ENCODE measurements at places on chromosomes 3 and 15.

DNA sequence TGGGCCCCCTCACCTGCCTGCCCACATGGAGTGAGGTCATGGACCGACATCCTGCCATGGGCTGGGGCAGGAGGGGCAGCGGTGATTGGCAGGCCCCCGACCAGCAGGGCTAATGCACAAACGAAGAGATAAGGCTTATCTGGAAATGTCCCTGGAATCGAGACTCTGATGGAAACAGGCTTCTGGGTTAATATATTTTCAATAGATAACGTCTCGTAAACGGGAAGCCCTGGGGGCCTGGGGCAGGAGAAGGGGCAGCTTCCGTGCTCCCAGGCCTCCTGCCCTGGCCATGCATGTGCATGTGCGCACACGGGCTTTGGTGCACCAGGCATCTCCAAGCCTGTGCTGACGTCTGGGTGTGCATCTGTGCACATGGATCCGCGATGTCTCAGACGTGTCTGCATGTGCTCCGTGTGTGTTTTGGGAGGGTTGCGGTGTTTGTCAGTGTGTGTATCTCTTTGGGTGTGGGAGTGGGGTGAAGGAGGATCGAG is 55.1 kb downstream of the DNAJB8 start:
- DNase-seq = no peak

DNA sequence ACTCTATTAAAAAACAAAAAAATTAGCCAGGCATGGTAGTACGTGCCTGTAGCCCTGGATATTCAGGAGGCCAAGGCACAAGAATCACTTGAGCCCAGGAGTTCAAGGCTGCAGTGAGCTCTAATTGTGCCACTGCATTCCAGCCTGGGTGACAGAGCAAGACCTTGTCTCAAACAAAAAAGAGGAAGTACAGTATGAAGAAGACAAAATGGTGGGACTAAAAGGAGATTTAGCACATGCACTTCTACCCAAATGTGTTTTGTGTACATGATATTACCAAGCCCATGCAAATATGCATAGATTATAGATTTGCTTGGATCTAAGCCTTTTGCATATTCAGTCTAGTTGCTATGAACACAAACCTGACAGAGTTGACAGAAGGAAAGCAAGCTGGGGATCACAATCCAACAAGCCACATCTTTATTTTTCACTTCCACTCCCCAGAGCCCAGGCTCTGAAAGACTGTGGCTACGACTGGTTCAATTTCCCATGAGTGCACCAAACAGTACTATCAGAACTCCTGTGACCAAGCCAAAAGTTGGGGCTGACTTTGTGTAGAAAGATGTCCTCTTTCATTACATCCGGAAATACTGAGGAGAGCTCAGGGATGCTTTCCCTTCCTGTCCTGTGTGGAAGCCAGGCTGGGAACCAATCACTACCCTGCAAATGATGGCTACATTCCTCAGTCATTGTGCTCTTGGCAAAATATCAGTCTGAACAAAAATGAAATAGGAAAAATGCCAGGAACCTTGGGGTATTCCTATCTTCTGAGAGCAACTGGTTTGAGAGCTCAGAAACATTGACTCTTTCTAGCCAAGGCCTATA is 49.4 kb downstream of the TGM4 start:
- no peak for DNase-seq

- no peak for DNase-seq
Observed at GRCh38 chr3:134294302-134295280, 43.9 kb upstream of the RYK start.

- DNase-seq = no peak
Observed at GRCh38 chr15:25901811-25902605, 38.9 kb upstream of the ATP10A start.

GRCh38 chr3:68743521-68743920 is 188.8 kb downstream of the TAFA4 start:
- DNase-seq = no peak

DNA sequence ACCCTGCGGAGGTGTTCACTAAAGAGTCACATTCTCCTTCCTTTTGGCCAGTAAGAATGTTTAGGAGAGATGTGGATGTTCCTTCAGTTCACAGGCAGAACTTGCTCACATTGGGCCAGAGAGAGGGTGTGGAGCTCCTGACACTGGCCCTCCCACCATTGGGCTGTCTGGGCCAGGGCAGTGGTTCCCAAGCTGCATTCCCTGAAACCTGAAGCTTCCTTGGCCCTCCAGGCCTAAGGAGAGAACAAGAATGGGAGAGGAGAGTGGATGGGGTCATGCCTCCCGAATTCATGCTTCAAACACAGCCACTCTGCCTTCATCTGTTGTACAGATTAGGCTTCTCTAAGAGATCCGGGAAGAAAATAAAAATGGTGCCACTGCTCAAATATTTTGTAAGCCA is 257.4 kb downstream of the RORA start:
- DNase-seq = no peak

DNA sequence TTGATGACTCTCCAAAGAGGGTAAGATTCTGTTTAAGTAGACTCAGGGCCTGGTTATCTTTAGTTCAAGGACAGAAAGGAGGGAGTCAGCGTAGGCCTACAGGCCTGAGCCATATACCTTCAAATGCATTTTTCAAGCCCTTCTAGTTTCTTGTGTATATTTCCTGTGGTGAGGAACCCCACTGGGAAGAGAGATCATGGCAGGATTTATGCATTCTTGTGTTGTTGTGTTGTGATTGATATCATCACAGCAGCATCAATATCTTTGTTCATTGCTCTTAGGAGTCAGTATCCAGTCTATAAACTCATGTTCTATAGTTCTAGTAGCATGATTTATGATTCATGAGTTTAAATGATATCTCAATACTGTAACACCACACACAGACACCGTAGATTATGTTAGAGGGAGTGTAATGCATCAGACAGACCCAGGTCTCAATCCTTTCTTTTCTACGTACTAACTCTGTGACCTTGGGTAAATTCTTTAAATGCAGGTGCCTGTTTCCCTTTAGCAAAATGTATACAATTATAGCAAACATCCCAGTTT is 427.5 kb downstream of the PDCD6IP start:
- DNase-seq = no peak

- no peak for DNase-seq
Observed at GRCh38 chr3:55692957-55693558, 206.0 kb upstream of the WNT5A start.

DNA sequence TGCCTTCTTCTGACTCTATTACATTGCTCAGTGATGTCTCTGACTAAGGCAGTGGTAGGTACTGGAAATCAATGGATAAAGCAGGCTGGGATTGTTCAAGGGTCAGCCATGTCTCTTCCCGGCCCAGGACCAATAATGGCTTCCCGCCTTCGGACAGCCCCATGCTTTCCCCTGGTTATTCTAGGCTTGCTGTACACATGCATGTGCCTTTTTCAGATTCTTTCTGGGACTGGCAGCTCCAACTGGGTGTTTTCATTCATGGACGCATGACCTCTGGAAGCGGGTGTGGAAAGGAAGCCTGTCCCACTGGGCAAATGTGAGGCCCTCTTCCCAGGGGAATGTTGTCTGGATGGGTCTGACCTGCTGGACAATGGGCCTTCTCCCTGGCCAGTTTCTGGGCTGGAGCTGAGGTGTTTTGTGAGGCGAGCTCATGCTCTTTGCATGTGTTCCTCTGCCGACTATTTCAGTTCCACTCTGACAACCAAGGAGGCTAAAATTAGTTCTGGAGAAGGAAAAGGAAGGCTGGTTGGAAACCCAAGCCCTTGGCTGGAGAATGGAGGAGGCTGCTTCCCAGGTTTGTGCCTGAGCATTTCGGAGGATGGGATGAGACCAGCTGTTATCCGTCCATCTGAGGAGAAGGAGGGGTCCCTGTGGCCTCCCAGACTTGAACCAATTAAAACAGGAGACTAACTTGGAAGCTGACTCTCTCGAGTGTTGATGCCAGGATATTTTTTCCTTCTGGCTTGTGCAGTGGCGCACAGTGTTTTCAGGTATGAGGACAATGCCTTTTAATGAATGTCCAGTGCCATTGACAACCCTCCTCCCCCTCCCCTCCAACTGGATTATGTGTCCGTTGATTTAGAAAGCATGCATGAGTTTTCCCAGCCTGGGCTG is 6.9 kb downstream of the ACVR2B start:
- DNase-seq = no peak

DNA sequence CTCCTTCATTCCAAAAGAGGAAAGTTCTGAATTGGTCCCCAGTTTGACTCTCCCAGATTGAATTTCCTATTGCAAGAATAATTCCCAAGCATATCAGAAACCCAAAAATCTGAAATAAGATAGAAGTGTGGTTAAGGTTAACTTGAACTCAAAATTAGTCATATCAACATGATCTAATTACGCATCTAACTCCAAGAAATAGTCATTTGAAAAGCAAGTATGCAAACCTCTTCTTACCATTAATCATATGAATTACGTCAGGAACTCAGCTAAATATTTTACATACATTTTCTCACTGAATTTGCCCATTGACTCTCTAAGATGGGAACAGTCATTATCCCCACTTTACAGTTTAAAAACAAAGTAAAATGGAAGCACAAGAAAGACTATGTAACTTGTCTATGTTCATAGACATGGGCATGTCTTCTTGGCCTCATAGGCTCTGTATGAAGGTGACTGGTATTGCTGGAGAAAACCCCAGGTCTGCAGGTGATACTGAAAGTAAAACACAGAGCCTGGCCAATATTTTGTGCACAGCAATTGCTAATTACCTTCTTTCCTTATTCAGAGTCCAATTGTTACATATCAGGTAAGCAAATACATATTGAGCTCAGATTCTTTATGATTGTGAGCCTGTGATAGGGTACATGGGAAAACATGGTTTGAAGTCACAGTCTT is 139.2 kb downstream of the ATP8B4 start:
- DNase-seq = no peak

DNA sequence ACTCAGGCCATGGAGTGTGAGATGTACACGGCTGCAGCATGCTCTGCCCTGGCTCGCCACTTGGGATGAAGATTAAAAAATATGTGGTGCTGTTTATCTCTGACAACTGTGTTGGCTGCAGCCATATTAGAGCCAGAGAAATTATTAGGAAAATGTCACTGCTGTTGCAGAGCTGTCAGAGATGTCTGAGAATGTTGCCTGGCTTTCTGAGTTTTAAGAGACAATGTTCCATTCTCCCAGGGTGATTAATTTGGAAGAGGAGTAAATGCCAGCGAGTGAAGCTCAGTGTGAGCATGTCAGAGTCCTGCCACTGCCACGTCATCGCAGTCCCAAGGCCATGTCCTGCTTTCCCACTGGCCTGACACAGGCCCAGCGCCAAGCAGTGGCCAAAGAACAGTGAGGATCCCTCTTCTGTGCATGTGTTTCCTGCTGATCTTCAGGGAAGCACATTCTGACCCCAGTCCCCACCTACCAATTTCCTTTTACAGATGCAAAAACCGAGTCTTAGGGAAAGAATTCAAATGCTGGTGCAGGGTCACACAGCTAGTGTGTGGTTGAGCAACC is 370.9 kb downstream of the GABRG3 start:
- no peak for DNase-seq

DNA sequence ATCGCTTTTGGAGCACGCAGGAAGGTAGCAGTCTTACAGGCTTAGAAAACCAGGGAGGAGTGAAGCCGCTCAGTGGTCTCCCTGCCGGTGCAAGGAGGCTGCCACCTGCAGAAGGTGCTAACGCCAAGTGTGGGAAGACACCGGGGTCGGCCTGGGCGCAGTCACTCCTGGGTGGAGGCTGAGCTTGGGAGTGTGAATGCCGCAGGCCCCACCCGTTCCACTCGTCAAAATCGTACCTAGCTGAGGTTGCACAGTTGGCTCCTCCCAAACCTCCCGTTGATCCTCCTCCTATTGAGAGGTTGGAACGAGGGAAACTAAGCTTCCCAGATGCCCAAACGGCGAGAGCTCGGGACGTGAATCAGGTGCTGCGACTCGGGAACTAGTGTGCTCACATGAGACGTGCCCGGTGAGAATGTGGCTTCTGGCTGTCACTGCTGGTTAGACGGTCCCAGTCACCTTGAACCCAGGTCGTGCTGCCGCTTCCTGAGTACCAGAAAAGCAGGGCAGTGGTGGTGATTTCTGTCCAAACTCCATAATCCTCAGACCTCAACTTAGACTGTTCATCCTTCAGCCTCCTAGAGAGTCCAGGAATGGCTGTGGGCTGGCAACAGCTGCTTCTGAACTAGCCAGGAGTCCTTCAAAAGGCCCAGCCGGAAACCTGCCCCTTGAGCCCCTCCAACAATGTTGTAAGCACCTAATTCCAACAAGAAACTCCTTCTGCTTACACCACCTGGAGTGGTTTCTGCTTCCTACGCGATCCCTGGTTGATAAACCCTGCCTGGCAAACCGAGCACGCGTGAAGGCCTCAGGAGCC is 156.0 kb downstream of the XXYLT1 start:
- DNase-seq = no peak

- no peak for DNase-seq
Observed at GRCh38 chr3:45472795-45473194, 84.4 kb downstream of the LARS2 start.

GRCh38 chr15:34837246-34838016 is 42.1 kb upstream of the ACTC1 start:
- no peak for DNase-seq

DNA sequence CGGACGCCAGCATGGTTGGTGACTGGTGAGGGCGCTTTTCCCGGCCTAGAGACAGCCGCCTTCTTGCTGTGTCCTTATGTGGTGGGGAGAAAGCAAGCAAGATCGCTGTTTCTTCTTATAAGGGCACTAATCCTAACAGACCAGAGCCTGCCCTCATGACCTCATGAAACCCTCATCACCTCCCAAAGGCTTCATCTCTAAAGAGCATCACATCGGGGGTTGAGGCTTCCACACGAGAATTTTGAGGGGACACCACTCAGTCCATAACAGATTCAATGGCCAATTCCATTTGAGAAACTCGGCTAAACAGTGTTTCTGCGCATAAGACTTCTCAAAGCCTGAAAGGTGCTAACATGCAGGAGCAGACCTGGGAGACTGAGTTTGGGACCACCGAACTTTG is 54.0 kb downstream of the VGLL4 start:
- no peak for DNase-seq

DNA sequence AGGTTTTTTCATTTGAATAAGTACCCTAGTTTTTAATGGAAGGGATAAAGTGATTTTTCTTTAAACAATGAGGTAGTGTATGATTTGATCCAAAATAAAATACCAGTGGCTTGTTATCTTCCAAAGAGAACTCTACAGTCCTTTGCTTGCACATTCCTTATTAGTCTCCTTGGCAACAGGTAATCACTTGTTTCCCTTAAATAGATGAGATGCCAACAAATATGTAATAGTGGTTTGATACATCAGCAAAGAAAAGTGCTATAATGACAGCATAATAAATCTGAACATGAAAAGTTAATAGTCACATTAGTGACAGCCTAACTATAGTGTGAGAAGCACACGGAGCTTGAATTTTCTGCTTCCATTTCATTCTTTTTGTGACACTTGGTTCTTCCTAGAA is 360.2 kb downstream of the ZNF385D start:
- DNase-seq = no peak

All from NCI-H187 treated with DMSO at 0.1 percent for 48 hours (cell line).